ENCODE measurements at places on chromosomes 11 and 22.

DNA sequence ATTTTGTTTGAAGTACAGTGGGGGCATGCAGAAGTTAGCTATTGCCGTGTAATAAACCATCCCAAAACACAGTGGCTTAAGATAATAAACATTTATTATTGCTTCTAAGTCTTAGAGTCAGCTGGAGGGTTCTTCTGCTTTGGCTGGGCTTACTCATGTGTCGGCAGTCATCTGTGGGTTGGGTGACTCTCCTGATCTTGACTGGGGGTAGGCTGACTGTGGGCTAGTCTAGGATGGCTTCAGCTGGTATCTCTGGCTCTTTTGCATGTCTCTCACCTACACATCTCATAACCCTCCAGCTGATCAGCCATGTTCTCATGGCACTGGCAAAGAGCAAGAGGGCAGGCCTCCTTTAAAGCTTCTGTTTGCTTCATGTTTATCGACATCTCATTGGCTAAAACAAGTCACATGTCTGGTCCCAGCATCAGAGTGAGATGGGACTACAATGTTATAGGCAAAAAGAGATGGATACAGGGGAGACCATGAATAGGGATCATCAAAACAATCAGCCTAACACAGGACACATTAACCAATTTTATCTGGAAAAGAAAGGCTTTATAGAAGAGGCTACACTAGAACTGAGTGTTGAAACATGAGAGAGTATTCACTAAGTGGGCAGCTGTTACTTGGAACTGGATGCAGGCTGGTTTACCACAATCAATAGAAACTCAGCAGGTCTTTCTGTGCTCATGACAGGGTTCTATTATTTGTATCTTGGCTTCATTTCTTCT is 5.1 kb downstream of the LRRC51 start:
- DNase-seq, result no peak

DNA sequence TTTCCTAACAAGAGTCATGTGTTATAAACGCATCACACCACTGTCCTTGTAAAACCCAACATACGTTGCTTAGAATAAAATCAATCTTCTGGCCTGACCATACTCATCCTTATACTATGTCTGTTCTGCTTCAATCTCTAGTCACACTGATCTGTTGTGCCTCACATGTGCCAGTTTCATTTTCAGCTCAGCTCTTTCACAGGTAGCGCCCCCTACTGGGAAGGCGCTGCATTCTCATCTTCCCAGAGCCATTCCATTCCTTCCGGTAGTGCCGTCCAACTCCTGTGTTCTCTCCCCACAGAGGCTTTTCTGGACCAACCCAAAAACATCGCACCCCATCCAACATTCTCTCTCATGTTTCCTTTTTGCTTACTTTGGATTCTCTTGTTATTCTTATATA is 22.2 kb downstream of the CASP5 start:
- DNase-seq, result peak; percentile 28

- no peak for DNase-seq
These were observed 3.1 kb downstream of the SHANK2 start for GRCh38 chr11:71249301-71249700.

DNA sequence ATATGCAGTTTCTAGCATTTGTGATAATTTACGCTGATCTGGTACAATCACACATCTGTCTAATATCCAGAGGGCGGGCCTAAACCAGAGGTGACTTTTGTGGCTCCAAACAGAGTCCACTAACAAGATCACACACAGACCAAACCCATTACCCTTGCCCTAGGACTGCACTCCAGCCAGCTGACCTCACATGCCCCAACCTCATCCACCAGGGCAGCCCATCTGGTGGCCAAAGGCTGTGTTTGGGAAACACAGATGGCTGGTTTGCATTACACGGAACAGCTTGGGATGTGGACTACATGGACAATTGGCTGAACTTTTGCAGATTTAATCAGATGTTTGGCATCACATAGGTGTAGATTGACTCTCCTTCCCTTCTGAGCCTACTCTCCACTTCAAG is 228.2 kb downstream of the GRIK4 start:
- no peak for DNase-seq

- DNase-seq, result no peak
These were observed 670.9 kb downstream of the BRD1 start for GRCh38 chr22:49156662-49157285.

DNA sequence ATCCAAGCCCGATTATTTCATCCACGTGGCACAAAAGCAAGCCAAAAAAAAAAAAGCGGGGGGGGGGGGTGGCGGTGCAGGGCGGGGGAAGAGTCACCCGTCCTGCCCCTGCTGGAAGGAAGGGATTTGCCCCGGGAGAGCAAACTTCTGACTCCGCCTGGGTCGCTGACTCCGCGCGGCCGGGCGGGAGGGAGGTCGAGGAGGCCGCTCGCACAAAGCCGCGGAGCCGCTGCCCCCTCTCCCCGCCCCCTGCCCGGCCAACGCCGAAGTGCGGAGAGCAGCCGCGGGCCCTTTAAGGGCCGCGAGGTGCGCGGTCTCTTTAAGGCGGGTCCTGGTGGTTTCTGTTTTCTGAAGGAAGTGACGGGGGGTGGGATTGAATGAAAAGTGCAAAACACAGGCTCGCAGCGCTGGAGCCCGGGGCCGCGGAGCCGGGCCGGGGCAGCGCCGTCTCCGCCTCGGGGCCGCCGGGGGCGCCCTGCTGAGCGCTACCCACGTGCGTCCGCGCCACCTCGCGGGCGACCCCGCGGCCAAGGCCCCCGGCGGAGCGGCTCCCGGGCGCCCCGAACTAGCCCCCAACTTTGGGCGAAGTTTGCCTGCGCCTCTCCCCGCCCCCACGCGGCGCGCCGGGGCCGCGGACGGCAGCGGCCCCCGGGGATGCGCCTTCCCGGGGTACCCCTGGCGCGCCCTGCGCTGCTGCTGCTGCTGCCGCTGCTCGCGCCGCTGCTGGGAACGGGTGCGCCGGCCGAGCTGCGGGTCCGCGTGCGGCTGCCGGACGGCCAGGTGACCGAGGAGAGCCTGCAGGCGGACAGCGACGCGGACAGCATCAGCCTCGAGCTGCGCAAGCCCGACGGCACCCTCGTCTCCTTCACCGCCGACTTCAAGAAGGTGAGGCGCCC is at the start of gene OAF:
Gene OAF (plus strand): TSS at position 407 of the 896 bp plus-strand sequence. CDS start 248 bp downstream, at position 655.
- DNase-seq, result peak; percentile 31

DNA sequence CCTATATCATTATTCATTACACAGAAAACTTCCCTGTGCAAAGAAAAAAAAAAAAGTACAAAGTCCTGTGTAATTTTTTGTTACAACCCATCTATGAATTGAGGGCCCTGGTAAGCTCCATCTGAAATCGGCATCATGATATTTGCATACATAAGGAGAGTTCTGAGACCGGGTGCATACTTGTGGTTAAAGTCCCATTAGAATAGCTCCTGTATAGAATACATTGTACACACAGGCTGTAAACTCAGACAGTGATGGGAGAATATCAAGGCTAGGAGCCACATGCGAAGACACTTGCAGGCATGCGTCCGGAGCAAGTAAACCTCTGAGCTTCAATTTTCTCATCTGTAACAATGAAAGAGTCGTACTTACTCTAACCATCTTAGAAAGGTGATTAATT is 353.2 kb downstream of the ETS1 start:
- DNase-seq, result no peak

DNA sequence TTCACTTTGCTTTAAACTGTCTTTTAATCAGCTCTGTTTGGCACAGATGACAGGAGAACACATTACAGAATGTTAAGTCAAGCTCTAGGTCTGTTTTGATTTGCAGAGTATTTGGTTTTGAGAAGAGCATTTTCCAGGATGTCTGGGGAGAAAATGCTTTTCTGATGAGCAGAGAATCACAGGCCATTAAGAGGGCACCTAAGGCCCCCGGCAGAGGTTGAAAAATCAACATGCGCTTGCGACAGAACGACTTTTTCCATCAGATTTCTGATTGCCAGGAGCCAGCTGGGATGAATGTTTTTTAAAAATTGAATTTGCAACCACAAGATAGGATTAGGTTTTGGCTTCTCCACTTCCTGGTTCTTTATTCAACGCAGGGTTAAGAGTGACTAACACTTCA is 304.5 kb downstream of the JRKL start:
- DNase-seq, result no peak

DNA sequence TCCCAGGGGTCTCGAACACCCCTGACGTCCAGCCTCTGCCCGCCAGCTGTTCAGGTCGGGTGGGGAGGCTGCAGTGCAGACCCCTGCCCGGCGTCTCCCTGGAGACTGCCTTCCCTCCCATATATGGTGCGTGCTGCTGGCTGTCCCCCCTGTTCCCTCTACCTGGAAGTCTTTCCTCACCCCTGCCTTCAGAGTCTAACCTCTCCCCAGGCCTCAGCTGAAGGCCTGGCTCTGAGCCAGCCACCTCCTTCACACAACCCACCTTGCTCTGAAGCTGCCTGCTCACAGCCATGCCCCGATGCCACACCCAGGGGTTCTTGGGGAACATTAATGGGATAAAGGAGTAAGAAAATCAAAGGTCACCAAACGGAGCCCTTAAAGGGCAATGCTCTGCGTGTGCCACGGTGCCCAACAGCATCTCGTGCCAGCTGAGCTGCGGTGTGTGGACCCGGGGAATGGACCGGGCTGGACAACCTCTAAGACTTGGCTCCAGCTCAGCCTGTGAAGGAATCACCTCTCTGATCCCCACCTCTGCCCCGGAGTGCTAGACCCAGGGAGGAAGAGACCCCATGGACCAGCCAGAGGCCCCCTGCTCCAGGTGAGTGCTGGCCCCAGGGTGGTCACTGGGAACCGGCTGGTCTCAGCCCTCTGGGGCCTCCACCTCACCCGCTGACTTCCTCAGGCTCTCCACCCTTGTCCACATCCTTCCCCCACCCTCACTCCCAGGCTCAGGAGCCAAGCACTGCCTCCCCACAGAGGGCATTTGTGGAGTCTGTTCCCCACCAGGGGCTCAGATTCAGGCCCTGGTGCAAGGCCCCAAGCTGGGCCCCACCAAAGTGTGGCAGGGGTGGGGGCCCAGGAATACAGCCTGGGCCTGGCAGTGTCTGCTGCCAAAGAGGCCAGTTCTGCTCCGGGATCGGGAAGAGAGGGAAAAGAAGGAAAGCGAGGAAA is at the start of gene NLRP6:
Gene NLRP6 (plus strand): TSS at position 407 of the 951 bp plus-strand sequence. CDS start 163 bp downstream, at position 570.
- no peak for DNase-seq

Data from activated CD4-positive, alpha-beta T cell treated with anti-CD3 and anti-CD28 coated beads for 24 hours (primary cell).